ENCODE measurements at places on chromosomes 6 and 20.

GRCh38 chr6:70592391-70593117 is 25.8 kb downstream of the SDHAF4 start:
- DNase-seq = no peak

DNA sequence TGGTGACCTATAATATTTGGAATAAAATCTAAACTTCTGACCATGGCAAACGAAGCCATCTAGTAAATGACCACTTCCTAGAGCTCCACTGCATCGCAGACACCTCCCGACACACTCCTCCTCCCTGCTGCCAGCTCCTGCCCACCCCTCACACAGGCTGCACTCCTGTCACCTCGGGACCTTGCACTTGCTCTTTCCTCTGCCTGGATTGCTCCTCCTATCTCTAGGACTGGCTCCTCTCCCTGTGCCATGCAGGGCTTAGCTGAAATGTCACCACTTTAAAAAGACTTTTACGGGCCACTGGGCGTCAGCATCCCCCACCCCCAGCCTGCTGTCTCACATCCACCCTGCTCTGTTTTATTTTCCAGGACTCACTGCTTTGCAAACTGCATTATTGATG is 87.6 kb upstream of the MC3R start:
- no peak for DNase-seq

DNA sequence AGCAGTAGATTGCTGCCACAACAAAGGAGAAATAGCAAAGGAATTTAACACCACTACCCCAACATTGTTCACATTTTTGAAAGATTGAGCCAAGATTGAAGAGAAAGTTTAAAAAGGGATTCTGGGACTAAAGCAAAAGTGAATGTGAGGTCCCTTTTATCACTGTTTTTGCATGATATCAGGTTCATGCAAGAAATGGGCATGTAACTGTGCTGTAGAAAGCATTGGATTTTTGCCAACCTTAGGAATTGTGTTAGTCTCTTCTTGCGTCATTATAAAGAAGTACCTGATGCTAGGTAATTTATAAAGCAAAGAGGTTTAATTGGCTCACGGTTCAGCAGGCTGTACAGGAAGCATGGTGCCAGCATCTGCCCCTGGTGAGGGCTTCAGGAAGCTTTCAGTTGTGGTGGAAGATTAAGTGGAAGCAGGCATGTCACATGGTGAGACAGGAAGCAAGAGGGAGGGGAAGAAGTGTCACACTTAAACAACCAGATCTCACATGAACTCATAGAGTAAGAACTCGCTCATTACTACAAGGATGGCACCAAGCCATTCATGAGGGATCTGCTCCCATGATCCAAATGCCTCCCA is 4.6 kb upstream of the GJB7 start:
- no peak for DNase-seq

- DNase-seq = no peak
Measured at GRCh38 chr20:4329232-4329631, 313.9 kb upstream of the RNF24 start.

- no peak for DNase-seq
Measured at GRCh38 chr6:130863415-130864230, 36.4 kb downstream of the SMLR1 start.

DNA sequence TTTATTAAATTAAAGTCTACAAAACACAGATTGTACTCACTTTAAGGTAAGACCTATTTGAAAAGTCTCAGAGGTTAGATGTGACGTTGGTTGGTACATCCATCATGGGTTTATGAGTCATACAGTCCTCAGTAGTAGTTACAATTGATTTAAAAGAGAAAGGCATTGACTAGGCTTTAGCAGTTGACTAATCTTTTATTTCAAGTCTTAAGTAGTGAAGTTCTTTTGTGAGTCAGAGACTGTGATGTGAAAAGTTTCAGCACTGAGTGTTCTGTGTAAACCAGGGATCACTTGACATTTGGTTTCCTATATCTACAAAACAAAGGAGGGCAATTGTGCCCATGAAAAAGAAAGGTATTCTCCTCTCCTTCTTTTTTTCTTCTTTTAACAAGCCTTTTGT is 221.3 kb downstream of the GRIK2 start:
- DNase-seq = no peak

GRCh38 chr6:155352811-155353210 is 38.5 kb upstream of the TFB1M start:
- DNase-seq = no peak

DNA sequence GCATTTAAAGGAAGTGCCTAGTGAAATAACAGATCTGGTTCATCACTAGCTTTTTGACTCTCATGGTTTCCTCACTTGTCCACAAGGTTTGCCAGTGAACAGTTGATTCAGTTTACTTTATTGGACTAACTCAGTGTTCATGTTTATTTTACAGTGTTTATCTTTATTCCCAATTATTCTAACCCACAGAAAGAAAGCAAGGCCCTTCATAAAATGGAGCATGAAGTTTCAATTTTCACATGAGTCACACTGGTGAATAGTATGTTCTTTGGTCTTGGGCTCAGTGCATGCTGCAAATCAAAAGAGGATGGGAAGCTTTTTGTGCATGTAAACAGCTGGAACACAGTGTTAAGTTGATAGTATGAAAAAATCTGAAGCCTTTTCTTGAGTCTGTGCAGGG is 217.6 kb upstream of the HDDC2 start:
- no peak for DNase-seq

DNA sequence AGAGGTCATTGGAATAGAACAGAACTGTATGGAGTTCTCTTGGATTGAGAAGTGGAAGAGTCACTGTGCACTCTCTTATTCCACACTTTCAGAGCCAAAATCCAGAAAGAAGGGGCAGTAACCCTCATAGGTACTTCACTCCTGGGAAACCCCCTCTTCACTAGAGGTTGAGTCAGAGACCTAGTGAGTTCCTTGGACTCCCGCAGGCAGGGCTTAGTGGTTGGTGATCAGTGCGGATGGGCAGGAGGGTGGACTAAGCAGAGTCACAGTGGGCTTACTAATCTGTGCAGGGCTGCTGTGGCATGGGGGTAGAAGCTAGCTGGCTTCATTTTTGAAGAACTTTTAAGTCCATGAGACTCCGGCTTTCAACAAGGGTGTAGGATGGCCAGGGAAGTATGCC is 95.0 kb upstream of the MLN start:
- DNase-seq = no peak

GRCh38 chr6:112149236-112149635 is 61.8 kb downstream of the FAM229B start:
- DNase-seq = no peak

DNA sequence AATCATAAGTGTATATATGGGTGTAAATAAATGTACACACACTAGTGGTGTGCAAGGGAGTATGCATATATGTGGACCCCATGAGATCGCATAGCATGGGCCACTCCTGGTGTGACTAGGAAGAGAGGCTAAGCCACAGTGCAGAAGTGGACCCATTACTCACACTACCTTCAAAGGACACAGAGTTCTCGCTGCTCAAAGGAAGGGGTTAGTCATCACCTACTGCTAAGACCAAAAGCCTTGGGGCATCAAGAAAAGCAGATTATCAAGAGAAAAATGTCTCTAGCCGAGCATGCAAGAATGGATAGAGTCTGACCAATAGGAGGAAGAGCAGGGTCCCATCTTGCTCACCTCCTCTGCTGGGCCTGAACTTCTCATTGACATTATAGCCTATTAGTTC is 195.5 kb downstream of the MAFB start:
- DNase-seq = no peak

- no peak for DNase-seq
Measured at GRCh38 chr6:144585217-144585814, 300.2 kb downstream of the UTRN start.

GRCh38 chr6:26375270-26375669 is 7.6 kb upstream of the BTN2A2 start:
- DNase-seq = no peak

DNA sequence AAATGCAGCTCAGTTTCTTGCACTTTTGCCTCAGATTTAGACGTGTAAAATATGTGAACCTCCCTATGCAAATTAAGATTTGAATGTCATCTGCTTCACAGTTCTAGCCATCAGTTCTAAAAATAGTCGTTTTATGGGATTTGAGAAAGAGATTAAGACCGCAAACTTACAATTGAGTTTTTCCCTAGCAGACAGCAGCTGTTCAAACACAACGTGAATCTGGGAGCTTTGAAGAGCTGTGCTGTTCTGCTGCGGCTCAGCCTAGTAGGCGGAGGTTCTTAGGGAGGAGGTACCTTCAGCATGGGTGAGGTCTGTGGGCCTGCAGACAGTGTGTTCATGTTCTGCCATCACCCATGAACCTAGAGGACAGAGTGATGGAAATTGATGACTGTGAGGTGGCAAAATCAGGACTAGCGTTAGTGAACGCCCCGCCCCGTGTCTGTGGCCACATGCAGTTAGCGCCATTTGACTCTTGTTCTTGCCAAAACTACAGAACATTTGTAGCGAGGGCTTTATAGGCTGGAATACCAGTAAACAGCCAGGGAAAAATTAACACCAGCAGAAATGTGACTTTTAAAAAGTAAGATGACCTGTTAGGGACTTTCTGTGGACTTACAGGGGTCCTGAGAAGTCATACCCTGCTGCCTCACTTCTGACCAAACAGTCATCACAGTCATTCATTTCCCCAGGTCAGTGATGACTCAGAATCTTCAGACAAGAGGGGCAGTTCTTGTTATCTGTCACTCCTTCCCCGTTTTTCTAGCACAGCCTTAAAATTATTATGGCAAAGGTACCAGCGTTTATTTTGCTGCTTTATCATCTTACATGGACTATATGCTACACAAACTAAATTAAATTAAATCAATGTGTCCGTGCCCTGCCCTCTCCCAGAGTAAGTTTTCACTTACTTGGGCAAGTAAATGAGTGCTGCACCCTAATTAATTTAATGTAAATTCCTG is 84.3 kb upstream of the TMEM181 start:
- no peak for DNase-seq

- no peak for DNase-seq
Measured at GRCh38 chr20:37353285-37353849, 7.4 kb downstream of the SRC start.

- no peak for DNase-seq
Measured at GRCh38 chr6:42093582-42094329, 43.4 kb downstream of the TAF8 start.

DNA sequence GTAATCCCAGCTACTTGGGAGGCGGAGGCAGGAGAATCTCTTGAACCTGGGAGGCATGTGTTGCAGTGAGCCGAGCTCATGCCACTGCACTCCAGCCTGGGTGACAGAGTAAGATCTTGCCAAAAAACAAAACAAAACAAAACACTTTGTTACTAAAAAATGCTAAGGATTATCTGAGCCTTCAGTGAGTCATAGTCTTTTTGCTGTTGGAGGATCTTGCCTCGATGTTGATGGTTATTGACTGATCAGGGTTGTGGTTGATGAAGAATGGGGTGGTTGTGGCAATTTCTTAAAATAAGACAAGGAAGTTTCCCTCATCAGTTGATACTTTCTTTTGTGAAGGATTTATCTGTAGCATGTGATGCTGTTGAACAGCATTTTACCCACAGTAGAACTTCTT is 196.8 kb upstream of the HDDC2 start:
- DNase-seq = no peak

DNA sequence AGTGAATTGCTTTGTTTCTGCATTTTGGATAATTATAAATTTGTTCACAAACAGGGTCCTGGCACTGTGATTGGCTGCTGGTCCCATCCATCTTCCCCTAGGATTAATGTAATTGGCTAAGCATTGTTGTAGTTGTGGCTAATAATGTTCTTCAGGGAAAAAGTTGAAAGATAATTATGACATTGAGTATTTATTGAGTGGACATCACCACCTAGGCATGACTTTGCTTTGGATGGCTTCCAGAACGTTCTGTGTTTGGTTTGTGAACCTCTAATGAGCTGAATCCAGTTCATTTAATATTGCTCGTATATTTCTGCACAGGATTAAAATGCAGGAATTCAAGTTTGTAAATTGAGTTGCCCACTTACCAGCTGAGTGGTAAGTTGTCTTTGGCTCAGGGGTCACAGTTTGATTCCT is 55.1 kb downstream of the ARID1B start:
- DNase-seq = no peak

DNA sequence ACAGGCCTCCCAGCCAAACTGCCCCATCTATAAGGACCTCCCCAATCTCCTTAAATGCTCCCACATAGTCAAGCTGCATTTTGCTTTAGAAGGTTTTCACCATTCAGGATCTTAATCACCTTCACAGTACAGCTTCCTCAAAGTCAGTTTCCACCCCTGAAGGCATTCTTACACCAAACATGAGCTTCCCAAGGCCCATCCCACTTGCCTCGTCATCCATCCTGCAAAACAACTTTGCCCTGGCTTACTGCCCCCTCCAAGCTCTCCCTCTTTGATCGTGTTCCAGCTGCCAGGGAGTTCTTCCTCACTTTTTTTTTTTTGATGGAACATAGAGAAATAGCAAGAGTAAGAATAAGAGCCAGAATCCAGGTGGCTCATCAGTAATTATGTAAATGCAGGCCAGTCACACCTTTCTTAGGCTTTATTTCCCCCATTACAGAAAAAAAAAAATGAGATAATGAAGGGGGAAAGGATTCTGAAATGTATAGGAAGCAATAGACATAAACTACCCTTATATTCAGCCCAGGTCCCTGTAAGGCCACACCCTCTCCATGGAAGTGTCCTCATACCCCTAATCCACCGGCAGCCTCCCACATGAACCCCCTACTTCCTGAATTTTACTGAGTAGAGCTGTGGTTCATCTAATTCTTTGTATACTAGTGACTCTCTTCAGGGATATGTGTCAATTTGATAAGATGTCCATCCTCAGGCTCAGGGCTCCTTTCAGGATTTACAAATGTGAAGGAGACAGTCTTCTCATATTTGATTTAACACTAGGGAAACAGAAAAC is 12.7 kb downstream of the TRIM27 start:
- DNase-seq = no peak

DNA sequence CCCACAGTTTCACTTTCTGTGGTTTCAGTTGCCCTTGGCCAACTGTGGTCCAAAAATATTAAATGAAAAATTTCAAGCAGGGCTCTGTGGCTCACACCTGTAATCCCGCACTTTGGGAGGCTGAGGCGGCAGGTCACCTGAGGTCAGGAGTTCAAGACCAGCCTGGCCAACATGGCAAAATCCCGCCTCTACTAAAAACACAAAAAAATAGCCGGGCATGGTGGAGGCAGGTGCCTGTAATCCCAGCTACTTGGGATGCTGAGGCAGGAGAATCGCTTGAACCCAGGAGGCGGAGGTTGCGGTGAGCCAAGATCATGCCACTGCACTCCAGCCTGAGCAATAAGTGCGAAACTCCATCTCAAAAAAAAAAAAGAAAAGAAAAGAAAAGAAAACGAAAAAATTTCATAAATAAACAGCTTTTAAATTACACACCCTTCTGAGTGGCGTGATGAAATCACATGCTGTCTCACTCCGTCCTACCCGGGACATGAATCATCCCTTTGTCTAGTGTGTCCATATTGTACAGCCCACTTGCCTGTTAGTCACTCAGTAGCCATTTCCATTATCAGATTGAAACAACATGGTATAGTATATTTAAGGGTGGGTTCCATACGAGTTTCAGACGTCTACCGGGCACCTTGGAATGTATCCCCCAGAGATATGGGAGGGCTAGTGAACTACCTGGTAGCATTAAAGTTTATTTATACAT is 11.7 kb downstream of the PTPRK start:
- DNase-seq = no peak

- no peak for DNase-seq
Measured at GRCh38 chr6:13708736-13709135, 2.9 kb downstream of the RANBP9 start.

Measured in stimulated activated CD4-positive, alpha-beta T cell treated with anti-CD3 and anti-CD28 coated beads, TNF-alpha, amount 100 ng/mL, for 48 hours (primary cell).